Activated T-cell treated with anti-CD3 and anti-CD28 coated beads, Interleukin-2, amount 50 U/mL, for 72 hours (primary cell): ENCODE measurements at places on chromosomes 16 and 17. TPM values are rescaled to one million over a fixed set of nuclear protein-coding genes. Genes with fewer than 3 reads are reported as not detected.

RILP gene
- total RNA-seq = 3.4 TPM

PMM2 gene
- total RNA-seq = 33.7 TPM

DPEP1 gene
- total RNA-seq = not detected

DPEP3 gene
- total RNA-seq = 0.12 TPM

SLC13A2 gene
- total RNA-seq = not detected

IL34 gene
- total RNA-seq = 0.35 TPM

TMEM97 gene
- 38.2 TPM for total RNA-seq

DNA sequence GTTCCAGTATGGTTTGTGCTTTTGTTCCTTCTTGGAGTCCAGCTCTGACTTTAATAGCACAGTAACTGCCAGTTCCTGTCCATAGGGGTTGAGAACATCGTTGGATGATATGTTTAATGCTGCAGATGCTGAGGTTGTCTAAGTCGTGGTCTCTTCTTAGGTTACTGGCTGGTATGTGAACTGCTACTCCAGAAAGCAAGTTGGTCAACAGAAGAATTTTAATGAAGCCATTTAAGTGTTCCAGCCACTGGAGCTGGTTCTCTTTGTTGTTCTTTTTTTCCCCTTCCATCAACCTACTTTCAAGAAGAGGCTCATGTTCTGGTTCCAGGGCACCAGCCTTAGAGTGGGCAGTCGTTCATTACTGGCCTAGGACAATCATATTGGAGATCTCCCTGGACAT lies 140.3 kb upstream of the TBX2 start:
- no peak overlapping the region for H3K4me3 ChIP-seq
- H3K27me3 ChIP-seq = no peaks in the 10 kb centered on the region
- H3K36me3 ChIP-seq = no peaks in the 10 kb centered on the region
- no peak for DNase-seq
- H3K27ac ChIP-seq = no peak overlapping the region

- no peak for DNase-seq
- H3K27me3 ChIP-seq = no peaks in the 10 kb centered on the region
- peaks cover 2% of the 10 kb centered on the region for H3K36me3 ChIP-seq
- H3K4me3 ChIP-seq = no peak overlapping the region
- H3K4me1 ChIP-seq = peaks cover 21% of the 10 kb centered on the region
- H3K27ac ChIP-seq = peak overlapping the region; percentile 88
Measured at GRCh38 chr16:50309527-50310307, 43.4 kb downstream of the ADCY7 start.

GRCh38 chr17:83056583-83057396 lies 22.6 kb upstream of the METRNL start:
- no peaks in the 10 kb centered on the region for H3K36me3 ChIP-seq
- H3K27me3 ChIP-seq = no peaks in the 10 kb centered on the region
- H3K4me1 ChIP-seq = peaks cover 17% of the 10 kb centered on the region
- no peak overlapping the region for H3K27ac ChIP-seq
- no peak for DNase-seq

DNA sequence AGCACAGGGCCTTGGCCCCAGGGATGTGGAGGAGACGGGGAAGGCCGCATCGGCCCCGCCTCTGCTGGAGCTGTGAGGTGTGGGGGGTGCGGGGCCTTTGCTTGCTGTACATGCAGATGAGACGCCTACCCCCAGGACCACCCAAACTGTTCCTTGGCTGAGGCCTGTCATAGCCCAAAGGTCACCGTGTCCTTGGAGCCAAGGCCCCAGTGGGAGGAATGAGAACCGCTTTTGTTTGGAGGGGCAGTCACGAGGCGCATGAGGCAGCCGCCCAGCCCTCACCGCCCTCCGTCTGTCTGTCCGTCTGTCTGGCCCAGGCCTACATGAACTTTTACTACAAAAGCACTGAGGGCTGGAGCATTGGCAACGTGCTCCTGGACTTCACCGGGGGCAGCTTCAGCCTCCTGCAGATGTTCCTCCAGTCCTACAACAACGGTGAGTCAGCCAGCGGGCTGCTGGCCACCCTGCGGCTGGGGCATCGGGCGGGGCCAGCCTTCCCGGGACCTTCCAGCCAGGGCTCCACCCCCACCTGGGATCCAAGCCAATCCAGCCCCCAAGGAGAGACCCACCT lies 8.8 kb downstream of the TAX1BP3 start:
- H3K4me1 ChIP-seq = no peaks in the 10 kb centered on the region
- no peak overlapping the region for H3K27ac ChIP-seq
- no peaks in the 10 kb centered on the region for H3K27me3 ChIP-seq
- DNase-seq = no peak
- no peak overlapping the region for H3K4me3 ChIP-seq
- no peaks in the 10 kb centered on the region for H3K36me3 ChIP-seq

- no peaks in the 10 kb centered on the region for H3K27me3 ChIP-seq
- peaks cover 8% of the 10 kb centered on the region for H3K36me3 ChIP-seq
- peak overlapping the region; percentile 38 for H3K4me3 ChIP-seq
- H3K4me1 ChIP-seq = peaks cover 71% of the 10 kb centered on the region
Measured at GRCh38 chr17:66468241-66469087, 166.1 kb downstream of the PRKCA start.

DNA sequence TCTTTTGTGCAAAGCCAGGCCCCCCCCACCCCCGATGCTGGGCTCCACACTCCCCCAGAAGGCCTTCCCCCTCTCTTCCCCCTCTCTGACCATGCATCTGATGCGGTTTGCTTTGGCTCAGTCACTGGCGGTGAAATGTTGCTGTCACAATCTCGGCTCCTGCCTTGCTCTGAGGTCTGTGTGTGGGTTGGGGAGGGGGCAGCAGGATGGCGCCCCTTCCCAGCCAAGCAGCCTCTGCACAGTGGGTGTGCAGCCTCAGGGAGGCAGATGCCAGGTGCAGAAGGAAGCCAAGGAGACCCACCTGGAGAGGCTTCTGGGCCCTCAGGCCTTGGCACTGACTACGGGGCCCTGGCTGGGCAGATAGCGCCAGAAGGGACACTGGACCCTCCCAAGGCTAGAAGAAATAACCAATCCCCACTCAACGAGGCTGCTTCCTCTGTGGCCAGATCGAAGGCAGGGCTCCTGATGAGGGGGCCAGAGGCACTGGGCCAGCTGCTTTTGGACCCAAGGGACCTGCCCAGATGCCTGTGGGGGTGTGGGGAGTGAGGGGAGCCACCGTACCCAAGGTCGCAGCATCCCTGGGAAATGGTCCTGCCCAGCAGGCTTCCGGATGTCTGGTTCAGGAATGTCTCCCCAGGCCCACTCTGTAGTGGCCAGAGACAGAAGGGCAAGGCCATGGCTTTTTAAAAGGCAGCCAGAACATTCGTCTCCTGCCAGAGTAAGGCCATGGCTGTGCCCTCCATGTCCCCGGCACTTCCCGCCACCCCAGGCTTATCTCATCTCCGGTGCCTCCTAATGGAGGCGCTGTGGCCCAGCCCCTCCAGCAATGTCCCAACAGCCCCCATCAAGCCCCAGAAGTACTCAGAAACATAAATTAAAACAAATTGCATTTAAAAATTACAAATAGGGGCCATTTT lies 43.4 kb upstream of the SLC38A10 start:
- no peak for DNase-seq
- H3K36me3 ChIP-seq = no peaks in the 10 kb centered on the region
- H3K27me3 ChIP-seq = peaks cover 28% of the 10 kb centered on the region

DNA sequence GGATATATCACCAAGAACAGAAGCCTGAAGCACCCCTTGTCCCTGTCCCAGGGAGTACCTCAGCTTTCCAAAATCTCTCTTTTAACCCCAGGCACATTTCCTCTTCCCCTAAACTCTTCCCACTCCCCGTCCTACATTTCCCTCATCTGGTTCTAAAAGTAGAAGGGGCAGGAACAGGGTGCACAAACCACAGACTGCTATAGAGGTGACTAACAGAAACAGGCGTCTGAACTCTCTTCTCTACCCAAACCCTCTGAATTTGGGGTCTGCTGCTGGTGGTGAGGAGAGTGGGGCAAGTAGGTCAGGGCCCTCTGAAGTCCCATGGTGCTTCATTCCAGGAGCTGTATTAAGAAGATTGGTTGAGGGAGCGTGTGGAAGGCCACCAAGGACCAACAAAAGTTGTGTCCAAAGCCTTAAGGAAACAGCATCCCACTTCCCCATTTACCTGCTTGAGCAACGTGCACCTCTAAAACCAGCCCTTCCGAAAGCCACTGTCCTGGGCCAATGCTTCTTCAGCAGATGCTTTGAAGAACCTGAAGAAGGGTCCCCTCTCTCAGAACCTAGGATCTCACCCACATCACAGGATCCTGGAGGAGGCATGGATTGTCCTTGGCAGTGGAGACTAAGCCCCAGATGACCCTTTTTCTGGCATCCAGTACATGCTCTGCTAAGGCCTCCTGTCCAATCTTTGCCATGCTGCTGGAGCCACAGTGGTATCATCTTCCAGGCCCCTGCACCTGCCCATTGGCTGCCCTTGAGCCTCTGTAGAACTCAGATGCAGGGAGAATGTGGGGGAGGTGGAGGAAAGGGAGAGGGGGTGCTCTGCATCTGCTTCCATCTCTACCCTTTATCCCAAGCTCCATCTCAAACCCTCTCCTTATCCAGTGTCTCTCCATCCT lies 5.7 kb upstream of the NR1D1 start:
- H3K36me3 ChIP-seq = no peaks in the 10 kb centered on the region
- H3K4me3 ChIP-seq = peak overlapping the region; percentile 22
- H3K27ac ChIP-seq = no peak overlapping the region
- H3K4me1 ChIP-seq = peaks cover 92% of the 10 kb centered on the region

DNA sequence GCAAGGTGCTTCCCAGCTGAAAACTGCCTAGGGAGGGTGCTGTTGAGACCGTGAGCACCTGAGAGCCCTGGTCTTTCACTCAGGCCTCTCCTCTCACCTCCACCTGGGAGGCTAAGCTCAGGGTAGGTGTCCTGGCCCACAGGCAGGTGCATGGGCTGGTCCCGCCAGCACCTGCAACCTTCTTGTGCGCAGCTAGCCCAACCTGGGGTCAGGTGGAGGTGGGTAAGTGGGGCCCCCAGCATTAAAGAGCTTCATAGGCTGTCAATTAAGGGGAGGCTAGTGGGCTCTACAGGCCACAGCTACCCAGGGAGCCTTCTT lies 8.7 kb downstream of the ADCY7 start:
- H3K36me3 ChIP-seq = peaks cover 7% of the 10 kb centered on the region
- H3K27ac ChIP-seq = peak overlapping the region; percentile 99
- no peaks in the 10 kb centered on the region for H3K27me3 ChIP-seq
- peaks cover 95% of the 10 kb centered on the region for H3K4me1 ChIP-seq
- DNase-seq = no peak

GRCh38 chr17:77418609-77419008 lies 277.8 kb downstream of the SEC14L1 start:
- H3K27me3 ChIP-seq = no peaks in the 10 kb centered on the region
- H3K4me3 ChIP-seq = no peak overlapping the region
- H3K4me1 ChIP-seq = peaks cover 41% of the 10 kb centered on the region
- no peak for DNase-seq
- peaks cover 3% of the 10 kb centered on the region for H3K36me3 ChIP-seq
- no peak overlapping the region for H3K27ac ChIP-seq

DNA sequence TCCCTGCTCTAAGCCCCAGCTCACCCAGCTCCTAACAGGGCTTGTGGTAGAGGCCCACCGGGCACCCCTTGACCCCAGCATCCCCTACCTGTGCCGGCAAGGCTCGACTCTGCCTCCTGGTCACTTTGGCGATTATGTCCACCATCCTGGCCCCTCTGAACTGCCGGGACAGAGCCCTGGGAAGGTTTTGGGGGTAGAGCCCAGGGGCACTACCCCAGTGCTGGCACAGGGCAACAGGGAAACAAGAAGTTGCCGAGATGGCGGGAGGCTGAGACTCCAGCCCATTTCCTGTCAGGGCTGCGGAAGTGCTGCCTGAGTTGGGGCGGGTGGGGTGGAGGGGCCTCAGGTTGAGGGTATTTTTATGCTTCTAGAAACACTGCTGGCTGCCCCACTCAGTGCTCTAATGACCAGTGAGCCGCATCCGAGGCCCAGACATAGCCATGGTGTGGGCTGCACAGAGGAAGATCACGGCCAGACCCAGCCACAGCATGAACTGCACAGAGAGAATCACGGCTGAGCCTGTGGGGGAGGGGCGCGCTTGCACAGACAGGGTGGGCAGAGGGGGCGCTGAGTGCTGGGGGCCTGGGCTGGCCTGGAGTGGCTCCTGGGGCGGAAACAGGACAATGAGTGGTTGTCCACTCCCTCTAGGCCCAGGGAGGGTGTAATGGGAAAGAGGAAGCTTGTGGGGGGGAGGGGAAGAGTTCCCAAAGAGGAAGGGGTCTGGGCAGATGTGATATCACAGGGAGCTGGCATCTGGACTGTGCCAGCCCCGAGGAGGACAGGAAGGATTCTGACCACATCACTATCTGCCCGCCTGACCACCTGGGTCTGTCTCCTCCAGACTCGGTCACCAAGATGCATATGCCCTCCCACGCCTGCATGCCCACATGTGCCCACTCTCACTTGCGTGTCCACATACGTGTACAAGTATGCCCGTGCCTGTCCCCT lies 22.3 kb downstream of the ARHGAP27 start:
- H3K4me3 ChIP-seq = peak overlapping the region; percentile 98
- H3K36me3 ChIP-seq = no peaks in the 10 kb centered on the region
- DNase-seq = peak; percentile 67
- H3K27ac ChIP-seq = peak overlapping the region; percentile 97
- no peaks in the 10 kb centered on the region for H3K27me3 ChIP-seq
- H3K4me1 ChIP-seq = peaks cover 45% of the 10 kb centered on the region

- peak overlapping the region; percentile 91 for H3K27ac ChIP-seq
- H3K4me1 ChIP-seq = peaks cover 4% of the 10 kb centered on the region
- DNase-seq = no peak
- H3K27me3 ChIP-seq = no peaks in the 10 kb centered on the region
- H3K4me3 ChIP-seq = no peak overlapping the region
Measured at GRCh38 chr17:63792055-63792729, 18.2 kb downstream of the DDX42 start.

DNA sequence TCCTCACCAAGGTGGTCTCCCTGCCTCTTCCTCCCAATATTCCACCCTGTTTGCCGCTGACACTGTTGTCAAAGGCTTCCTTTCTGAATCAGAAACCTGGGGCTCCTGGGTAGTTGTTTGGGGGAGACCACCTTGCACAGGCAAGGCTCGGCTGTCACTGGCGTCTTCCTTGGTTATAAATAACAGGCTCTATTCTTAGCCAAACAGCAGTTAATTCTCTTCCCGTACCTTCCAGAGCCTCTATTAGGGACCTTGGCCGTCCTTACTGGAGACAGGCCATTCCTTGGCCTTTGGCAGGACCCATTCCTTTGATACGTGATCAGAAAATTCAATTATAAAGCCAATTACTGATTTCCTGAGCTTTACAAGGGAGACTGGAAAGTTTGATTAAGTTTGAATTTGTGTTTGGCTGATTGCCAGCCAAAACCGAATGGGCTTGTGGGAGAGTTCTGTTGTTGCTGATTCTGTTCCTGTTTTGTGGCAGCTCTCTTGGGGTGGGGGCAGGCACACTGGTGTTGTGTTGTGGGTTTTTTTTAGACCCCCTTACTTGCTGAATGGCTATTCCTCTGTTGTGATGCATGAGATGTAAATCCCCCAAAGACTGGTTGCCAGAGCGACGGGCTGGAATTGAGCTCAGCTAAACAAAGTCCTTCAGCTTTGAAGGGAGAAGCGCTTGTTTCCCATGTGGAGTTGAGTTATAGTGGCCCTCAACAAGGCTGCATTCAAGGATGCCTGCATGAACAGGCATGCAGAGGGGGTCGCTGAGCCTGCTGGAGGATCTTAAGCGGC lies 104.6 kb downstream of the GNAO1 start:
- H3K4me3 ChIP-seq = no peak overlapping the region
- no peak overlapping the region for H3K27ac ChIP-seq
- peaks cover 6% of the 10 kb centered on the region for H3K4me1 ChIP-seq
- no peak for DNase-seq
- no peaks in the 10 kb centered on the region for H3K27me3 ChIP-seq
